ENCODE measurements at places on chromosomes 2 and 18.

DNA sequence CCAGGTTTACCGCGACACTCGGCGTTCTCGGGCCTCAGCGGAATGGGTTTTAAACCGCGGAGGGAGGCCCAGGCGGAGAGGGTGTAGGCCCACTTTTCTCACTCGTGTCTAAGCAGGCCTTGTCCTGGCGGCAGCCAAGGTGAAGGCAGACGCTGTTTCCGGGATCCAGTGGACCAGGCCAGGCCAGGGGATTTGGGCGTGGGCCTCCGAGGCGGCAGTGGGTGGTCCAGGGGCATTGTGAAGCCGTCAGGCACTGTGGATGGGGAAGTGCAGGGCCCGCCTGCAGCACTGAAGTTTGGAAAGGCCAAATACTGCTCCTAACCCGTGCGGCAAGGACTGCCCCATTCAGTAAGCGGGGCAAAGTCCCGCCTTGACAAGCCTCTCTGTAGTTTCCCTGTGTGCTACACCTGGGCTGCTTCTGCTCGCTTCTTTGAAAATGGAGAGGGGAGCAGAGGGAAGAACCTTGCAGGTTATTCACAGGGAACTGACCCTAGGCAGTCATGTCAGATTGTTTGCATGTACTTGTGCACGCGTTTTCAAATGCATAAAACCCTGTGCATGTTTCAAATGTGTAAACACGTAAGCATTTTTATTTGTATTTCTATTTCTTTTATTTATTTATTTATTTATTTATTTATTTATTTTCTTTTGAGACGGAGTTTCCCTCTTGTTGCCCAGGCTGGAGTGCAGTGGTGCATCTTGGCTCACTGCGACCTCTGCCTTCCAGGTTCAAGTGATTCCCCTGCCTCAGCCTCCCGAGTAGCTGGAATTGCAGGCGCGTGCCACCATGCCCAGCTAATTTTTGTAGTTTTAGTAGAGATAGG is 7.5 kb upstream of the DLX2 start:
- DNase-seq = no peak

DNA sequence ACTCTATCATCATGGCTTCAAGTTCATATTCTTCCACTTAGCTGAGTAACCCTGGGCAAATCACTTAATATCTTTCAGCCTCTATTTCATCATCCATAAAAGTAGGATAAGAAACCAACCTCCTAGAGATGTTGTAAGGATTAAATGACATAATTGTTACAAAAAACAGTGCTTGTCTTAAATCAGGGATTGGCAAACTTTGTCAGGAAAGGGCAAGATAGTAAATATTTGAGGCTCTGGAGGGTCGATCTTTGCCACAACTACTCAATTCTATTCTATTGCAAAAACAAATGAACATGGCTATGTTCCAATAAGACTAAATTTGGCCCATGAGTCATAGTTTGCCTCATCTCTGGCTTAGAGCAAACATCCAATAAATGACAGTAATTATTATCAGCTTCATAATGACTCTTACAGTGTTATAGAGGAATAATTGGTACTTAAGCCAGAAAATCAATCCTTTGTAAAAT is 184.7 kb downstream of the SATB2 start:
- DNase-seq = no peak

GRCh38 chr2:210901326-210901725 is 344.9 kb downstream of the CPS1 start:
- DNase-seq = no peak

GRCh38 chr2:143231254-143231645 is 102.0 kb downstream of the ARHGAP15 start:
- DNase-seq = no peak

GRCh38 chr2:97005353-97005752 is 19.0 kb upstream of the FAM178B start:
- DNase-seq = no peak

DNA sequence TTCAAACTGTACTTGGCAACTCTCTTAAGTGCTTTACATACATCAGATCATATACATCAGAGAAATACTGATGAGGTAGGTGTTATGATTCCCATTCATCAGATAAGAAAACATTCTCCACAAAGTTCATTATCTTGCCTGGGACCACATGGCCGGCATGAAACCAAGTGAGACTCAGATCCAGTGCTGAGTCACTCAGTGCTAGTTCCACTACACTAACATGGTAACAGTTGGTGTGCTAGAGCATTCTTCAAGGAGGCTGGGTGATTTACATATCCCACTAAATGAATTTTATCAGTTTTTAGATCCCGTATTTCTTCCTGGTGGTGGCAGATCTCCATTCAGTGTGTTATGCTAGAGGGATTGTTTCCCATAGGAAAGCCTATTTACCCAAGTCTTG is 772.0 kb downstream of the CNTNAP5 start:
- DNase-seq = no peak

DNA sequence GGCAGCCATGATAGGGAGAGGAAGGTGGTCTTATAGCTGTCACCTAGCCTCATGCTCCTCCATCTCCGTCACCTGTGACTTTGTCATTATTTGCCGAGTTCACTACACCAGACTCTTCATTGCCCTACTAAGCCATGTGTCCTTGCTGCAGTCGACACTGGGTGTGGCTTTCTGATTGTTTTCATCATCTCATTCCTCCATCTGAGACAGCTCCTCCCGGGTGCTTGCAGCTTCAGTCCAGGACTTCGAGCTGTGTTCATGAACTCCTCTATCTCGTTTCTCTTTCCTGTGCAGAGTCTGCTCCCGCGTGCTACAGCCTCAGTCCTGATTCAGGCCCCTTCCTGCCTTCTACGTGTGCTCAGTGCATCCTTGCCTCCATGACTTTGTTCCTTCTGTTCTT is 295.1 kb upstream of the TNP1 start:
- no peak for DNase-seq

- no peak for DNase-seq
Measured at GRCh38 chr2:37671009-37671815, at the start of gene CDC42EP3. TSS of gene CDC42EP3 (minus strand) at chr2:37671642. CDS start at chr2:37646587, 25,055 bp downstream.

GRCh38 chr2:121699421-121700333 is 37.0 kb downstream of the NIFK start:
- peak; percentile 13 for DNase-seq

GRCh38 chr2:219569635-219570034 is 1.7 kb downstream of the OBSL1 start:
- no peak for DNase-seq

DNA sequence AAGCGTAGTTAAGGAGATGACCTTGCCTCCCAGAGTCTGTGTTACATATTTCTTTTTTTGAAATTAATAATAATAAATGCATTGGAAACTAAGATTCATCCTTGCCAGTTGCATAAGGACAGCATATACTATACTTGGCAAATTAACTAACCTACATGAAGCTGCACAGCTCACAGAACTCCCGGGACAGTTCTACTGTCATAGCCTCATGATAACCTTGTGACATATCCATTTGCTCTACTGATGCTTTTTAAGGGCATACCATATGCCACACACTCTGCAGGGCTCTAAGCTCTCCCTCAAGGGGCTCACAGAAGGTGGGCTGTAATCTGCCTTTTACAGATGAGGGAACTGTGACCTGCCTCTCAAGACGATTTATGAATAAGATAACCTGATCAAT is 3.8 kb downstream of the ITGB1BP1 start:
- DNase-seq = no peak

- no peak for DNase-seq
Measured at GRCh38 chr2:56981554-56981953, 797.8 kb downstream of the CCDC85A start.

DNA sequence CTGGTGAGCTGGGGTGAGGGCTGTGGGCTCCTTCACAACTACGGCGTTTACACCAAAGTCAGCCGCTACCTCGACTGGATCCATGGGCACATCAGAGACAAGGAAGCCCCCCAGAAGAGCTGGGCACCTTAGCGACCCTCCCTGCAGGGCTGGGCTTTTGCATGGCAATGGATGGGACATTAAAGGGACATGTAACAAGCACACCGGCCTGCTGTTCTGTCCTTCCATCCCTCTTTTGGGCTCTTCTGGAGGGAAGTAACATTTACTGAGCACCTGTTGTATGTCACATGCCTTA is 10.5 kb downstream of the PROC start:
- DNase-seq = no peak

GRCh38 chr2:71156573-71156972 is 26.1 kb downstream of the MPHOSPH10 start:
- DNase-seq = no peak

DNA sequence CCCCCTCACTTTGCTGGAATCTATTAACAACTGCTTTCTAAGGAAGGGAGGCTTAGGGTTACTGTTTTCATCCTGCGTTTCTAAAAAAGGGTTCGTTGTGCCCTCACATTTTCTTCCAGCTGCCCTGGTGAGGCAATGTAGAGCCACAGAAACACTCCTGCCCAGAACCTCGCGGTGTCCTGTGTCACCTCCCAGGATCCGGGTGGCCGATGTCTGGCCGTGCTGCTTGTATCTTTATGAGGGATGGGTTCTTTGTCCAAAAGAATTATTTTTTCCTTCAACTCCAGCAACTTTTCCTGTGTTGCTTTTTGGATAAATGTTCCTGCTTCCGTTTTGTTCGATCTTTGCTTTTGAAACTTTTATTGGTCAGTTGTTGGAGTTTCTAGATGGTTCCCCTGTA is 291.8 kb upstream of the HS6ST1 start:
- DNase-seq = no peak

- DNase-seq = no peak
Measured at GRCh38 chr18:59939127-59939526, 39.3 kb downstream of the PMAIP1 start.

DNA sequence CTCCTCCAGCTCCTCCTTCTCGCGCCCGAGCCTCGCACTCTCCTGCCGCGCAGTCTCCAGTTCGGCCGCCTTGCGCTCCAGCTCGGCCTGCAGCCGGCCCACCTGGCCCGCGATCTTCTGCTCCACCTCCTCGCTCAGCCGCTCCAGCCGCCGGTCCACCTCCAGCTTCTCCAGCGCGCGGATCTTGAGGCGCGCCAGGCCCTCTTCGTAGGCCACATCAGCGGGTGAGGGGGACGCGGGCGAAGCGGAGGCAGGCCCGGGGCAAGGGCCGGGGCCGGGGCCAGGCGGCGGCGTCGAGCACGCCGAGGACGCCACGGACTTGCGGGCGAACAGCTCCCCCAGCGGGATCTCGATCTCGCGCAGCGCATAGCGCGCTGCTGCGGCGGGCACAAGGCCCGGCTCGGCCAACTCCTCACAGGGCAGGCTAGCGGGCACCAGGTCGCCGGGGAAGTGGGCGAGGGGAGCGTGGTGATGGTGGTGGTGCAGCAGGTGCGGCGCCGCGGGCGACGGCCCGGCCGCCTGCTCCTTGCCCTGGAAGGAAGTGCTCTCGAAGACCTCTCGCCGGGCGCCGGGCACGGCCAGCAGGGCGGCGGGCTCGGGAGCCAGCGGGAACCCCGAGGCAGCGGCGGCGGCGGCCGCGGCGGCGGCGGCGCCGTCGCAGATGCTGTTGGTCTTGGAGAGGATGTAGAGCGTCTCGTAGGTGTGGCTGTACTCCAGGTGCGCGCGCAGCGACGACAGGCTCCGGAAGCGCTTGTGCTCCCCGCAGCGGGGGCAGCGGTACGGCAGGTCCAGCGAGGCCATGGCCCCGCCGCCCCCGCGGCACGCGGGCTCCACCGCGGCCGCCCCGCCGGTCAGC is 15.2 kb downstream of the FBXO41 start:
- no peak for DNase-seq

Data from esophagus squamous epithelium (tissue), 5 donors.